ENCODE measurements at places on chromosomes 11 and 22. TPM values are rescaled to one million over a fixed set of nuclear protein-coding genes. Genes with fewer than 3 reads are reported as not detected.
A peak's percentile ranks its signal among the peaks of the same experiment; 100 is the strongest.

Gene APOBEC3H
- total RNA-seq = not detected

Gene CASP5
- not detected for total RNA-seq

Gene SPI1
- total RNA-seq = 32.4 TPM

Gene ZC3H12C
- 27.1 TPM for total RNA-seq

Gene KCNQ1OT1
- 0.52 TPM for total RNA-seq

DNA sequence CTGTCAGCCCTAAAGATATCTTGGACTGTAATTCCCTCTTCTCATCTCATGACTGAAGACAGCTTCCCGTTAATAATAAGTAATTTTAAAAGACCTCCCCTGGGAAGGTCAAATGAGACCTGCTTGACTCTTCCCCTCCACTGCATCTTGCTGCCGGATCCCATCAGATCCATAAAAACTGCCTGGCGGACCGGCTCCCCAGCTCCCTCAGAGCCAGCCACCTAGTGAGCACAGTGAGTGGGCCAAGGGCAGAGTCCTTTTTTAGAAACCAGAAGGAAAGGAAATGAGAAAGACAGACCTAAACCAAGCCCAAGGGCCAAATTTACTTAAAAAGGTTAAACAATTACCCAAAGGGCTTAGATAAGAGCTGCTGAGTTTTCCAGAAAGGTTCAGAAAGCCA is 595.3 kb downstream of the OPCML start:
- no peak for ATAC-seq

GRCh38 chr11:64067230-64067993 is 31.7 kb downstream of the FLRT1 start:
- ATAC-seq = no peak

- ATAC-seq = peak; percentile 79
These were observed 11.8 kb downstream of the TIGD3 start for GRCh38 chr11:65366340-65366773.

DNA sequence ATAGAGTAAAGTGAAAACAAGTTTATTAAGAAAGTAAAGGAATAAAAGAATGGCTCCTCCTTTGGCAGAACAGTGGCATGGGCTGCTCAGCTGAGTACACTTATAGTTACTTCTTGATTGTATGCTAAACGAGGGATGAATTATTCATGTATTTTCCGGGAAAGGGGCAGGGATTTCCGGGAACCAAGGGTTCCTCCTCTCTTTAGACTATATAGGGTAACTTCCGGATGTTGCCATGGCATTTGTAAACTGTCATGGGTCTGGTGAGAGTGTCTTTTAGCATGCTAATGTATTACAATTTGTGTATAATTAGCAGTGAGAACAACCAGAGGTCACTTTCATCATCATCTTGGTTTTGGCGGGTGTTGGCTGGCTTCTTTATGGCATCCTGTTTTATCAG is 23.5 kb upstream of the SPTY2D1 start:
- ATAC-seq = no peak

GRCh38 chr11:35114906-35115687 is 23.9 kb upstream of the CD44 start:
- no peak for ATAC-seq
